ENCODE measurements at places on chromosomes 1 and 21.

GRCh38 chr21:23977971-23978370 is 1629.3 kb downstream of the MRPL39 start:
- DNase-seq: peak; percentile 16

GRCh38 chr1:1425753-1426495 is 4.8 kb upstream of the ANKRD65 start:
- no peak for DNase-seq

DNA sequence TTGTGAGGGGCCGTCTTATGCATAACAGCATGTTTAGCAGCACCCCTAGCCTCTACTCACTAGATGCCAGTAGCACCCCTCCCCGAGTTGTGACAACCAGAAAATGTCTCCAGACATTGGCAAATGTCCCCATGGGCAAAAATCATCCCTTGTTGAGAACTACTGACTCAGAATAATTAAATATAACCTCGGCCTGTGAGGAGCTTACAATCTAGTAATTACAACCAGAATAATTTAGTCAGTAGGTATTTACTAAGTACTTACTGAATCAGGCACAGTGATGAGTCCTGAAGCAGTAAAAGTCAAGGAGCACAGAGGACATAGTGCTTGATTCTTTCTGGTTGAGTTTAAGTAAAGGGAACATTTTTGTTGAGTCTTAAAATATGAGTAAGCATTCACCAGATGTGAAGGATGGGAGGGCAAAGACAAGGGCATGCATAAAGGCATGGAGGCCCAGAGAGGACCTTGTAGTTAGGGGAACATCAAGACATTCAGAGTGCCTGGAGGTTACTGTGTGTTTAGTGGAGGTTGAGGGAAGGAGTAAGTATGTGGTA is 44.1 kb upstream of the KCNQ4 start:
- DNase-seq: no peak

GRCh38 chr1:197695961-197696360 is 79.3 kb downstream of the DENND1B start:
- peak; percentile 38 for DNase-seq
